ENCODE measurements at places on chromosomes 5 and 9.

DNA sequence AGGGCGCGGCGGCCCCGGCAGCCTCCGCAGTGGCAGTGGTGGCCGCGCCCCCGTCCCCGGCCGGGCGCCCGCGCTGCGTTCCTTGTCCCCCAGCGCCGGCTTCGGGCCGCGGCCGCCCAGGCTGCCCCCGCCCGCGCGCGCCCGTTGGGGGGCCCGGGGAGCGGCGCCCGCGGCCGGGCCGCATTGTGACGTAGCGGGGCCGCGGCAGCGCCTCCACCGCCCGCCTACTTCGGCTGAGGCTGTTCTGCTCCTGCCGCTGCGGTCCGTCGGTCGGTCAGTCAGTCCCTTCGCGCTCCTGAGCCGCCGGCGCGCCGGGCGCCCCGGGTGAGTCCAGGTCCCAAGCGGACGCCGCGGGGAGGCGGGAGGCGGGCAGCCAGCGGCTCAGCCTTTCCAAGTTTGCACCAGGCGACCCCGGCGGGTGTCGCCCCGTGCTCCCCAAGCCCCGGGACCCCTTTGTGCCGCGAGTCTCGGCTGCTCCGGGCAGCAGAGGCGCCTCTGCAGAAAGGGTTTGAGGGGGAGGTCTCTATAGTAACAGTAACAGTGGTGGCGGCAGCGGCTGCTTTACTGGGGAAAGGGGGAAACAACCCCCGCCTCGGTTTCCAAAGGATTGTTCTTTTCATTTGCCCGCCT lies at the start of gene SNCAIP:
Gene SNCAIP, plus strand, starts transcription at position 277 of the 630 bp plus-strand sequence. CDS start 78,898 bp downstream, outside the sequence.
- peak; percentile 38 for DNase-seq

DNA sequence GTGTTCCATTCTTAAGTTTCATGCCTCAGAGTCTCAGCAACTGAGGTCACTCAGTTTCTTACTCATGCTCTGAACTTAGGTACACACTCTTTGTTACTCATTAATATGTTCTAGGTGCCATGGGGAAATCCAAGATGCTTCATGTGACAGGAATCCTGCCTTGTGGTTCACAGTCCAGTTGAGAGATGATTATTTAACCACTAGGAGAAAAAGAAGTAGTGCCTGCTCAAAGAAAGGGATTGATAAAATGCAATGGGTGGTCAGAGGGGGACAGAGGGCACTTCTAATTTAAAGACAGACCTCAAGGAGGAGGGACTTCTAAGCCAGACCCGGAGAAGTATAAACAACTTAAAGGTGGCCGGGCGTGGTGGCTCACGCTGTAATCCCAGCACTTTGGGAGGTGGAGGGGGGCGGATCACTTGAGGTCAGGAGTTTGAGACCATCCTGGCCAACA lies 69.0 kb downstream of the UGCG start:
- peak; percentile 71 for DNase-seq

- DNase-seq = no peak
Measured at GRCh38 chr9:117718701-117719100, 14.5 kb downstream of the TLR4 start.

DNA sequence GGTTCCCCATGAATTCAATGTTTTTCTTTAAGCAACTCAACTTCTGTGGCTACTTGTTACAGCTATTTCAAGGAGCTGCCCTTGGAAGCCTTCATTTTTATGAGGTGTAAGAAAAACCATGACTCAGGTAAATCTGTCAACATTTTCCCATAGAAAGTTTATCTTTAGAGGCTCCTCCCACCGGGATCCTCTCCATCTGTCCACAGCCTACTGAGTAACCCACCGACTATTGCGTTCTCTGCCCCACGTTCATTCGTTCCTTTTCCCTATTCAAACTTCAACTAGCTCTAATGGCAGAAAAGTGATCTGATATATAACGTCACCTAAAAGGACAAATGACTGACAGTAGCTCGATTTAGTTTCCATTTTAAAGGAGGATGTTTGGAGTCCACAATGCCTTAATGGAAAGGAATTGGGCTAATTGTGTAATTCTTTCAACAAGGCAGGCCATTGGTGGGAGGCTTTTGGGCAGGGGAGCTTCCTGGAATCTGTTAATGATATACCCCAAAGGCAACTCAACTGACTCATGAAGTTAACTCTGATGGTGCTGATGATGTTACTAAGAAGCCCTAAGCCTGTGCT lies 29.3 kb upstream of the NR3C1 start:
- no peak for DNase-seq

- DNase-seq = no peak
Measured at GRCh38 chr9:97935276-97935675, 2.7 kb downstream of the HEMGN start.

DNA sequence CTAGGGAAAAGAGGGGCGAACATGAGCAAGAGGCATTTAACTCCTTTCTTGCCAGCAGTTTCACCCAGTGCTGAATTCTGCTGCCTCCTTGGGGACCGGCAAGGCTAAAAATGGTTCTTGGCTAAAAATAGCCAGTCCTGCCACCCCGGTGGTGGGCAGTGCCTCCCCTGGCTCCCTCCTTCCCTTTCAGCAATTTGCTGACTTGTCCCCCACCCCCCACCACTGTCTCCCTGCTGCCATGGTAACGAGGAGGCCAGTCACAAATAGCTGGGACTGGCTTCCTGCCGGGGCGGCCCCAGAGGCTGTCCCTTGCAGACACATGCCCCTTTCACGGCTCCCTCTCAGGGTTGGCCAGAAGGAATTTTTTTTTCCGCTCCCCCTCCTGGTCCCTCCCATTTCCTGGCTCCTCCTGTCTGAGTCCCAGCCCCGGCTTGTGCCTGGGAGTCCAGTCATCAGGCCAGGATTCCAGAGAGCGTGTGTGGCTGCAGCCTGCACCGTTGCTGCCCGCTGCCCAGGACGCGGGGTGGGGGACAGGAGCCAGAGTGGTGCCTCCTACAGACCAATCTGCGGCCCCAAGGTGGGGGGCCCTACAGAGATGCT lies 130.3 kb downstream of the RGS3 start:
- peak; percentile 71 for DNase-seq

GRCh38 chr5:131280417-131280816 lies 16.6 kb downstream of the CDC42SE2 start:
- no peak for DNase-seq

DNA sequence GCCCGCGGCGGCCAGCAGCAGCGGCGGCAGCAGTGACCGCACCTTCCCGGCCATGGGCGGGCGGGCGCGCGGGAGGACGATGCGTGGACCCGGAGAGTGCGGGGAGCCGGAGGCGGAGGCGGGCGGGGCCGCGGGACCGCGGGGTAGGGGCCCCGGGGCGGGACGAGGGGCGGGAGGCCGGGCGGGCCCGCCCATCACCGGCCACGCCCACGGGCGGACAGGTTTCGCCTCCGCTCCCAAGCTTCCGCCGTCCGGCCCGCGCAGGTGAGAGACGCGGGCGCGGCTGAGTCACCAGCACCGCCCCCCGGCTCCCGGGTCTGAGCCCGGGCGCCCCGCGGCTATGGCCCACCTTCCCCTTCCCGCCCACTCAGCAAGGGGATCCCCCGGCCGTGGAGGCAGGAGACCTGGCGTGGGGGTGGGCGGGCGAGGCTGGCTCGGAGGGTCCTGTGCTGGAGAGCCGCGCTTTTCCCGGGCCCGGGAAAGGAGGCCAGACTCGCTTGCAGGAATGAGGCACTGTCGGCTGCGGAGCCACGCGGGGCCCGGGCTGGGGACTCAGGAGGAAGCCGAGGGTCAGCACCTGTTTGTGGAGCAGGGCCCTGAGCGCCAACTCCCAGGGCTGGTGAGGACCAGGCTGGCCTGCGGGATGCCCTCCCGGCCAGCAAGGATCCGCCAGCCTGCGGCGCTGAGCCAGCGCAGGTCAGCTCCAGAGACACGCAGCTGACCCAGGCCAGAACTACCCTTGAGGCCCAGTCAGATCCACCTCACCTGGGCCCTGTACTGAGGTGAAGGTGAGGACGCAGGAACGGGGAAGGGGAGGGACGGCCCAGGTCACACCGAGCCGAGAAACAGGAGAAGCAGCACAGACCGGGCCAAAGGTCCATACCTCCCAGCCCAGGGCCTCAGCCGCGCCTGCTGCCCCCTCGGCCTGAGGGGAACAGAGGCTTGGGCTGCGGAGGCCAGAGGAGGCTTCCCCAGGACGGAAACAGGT lies at the start of gene ENTPD2:
Gene ENTPD2, minus strand, starts transcription at position 118 of the 988 bp plus-strand sequence. Its CDS starts 64 bp downstream, at position 54.
- peak; percentile 75 for DNase-seq

- DNase-seq = peak; percentile 66
Measured at GRCh38 chr9:108761655-108762347, 94.0 kb downstream of the ACTL7B start.

- DNase-seq = no peak
Measured at GRCh38 chr9:68489646-68490045, 51.0 kb downstream of the TMEM252 start.

- DNase-seq = no peak
Measured at GRCh38 chr5:125634216-125634835, 788.9 kb upstream of the GRAMD2B start.
